CD14-positive monocyte (primary cell): ENCODE measurements at places on chromosomes 3 and 15.

DNA sequence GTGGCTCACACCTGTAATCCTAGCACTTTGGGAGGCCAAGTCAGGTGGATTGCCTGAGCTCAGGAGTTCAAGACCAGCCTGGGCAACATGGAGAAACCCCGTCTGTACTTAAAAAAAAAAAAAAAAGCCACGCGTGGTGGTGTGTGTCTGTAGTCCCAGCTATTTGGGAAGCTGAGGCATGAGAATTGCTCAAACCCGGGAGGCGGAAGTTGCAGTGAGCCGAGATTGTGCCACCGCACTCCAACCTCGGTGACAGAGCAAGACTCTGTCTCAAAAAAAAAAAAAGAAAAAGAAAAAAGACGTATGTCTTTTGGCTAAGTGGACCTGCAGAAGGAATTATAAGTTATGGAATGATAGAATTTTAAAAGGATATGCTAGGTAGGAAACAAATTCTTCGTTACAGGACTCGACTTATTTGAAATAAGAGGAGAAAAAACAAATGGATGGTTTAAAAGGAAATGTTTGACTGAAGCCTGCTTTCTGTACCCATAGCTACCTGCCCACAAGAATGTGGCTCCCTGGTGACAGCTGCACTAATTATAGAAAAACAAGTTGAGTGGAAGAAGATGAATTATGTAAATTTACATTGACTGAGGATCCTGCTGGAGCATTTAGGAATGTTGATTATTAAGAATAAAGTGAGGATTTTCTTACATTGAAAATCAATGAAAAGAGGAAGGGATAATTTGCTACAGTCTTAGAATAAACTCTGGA lies 36.0 kb upstream of the SKIL start:
- peak; percentile 71 for DNase-seq

DNA sequence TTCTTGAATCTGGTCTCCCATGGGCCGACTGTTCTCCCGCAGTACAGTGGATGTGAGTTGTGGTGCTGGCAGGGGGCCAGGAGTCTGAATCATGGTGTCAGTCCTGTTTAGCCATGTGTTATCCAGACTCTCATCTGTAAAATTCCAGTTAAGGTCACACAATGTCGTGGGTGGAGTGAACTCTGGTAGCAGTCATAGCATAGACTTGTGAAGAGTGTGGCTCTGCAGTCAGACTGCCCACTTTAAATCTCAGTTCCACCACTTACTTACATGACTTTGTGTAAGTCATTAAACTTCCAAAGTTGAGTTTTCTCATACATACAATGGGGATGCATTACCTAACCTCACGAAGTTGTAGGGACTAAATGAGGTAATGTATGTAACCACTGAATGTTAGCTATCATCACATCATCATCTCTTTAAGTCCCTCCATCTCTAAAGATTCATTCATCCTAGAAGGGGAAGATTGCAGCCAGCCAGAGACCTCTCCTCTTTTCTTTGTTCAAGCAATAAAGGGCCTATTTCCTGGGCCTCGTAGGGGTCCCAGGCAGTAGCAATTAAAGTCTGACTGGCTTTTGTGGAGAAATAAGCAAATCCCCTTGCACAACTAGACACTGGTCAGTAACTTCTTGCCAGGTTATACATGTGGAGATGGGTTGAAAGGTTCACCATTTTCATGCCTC lies 93.9 kb downstream of the PCCB start:
- DNase-seq = no peak

GRCh38 chr3:4898454-4899313 lies 80.6 kb upstream of the BHLHE40 start:
- no peak for DNase-seq

GRCh38 chr3:124812291-124813265 lies 74.6 kb downstream of the ITGB5 start:
- DNase-seq = no peak

GRCh38 chr15:85333132-85333831 lies 47.1 kb upstream of the AKAP13 start:
- no peak for DNase-seq

- DNase-seq = no peak
These were observed 37.1 kb upstream of the SLC41A3 start for GRCh38 chr3:126121074-126121473.

DNA sequence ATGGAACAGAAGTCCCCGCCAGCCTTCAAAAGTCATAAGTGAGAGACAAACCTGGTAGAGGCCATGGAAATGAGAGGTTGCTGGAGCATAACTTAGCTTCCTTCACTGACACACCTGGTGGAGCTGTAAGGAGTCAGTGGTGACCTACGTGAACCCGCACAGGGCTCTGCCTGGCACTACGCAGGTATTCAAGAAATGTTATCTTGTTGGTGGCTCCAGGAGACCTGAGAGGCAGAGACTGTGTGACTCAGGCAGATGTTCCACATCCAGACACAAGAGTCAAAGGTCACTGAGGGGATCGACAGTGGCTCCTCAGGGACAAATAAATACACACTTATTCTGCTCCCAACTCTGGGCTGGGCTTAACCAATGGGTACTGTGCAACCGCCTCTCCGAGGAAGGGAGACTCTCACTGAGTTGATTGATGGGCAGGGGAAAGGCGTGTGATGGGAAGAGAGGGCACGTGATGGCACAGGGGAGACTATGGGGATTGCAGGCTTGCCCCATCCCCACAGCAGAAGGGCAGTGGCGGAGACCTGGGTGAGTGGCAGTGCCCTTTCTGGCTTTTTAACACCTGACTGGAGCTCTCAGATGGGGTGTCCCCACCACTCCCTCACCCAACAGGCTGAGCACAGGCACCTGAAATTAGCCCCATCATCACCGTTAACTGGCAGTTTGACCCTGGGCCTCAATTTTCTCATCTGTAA lies 111.7 kb upstream of the SMAD3 start:
- no peak for DNase-seq

GRCh38 chr15:45855907-45856579 lies 221.2 kb downstream of the SQOR start:
- no peak for DNase-seq

GRCh38 chr3:130748981-130749380 lies 2.4 kb upstream of the PIK3R4 start:
- no peak for DNase-seq

DNA sequence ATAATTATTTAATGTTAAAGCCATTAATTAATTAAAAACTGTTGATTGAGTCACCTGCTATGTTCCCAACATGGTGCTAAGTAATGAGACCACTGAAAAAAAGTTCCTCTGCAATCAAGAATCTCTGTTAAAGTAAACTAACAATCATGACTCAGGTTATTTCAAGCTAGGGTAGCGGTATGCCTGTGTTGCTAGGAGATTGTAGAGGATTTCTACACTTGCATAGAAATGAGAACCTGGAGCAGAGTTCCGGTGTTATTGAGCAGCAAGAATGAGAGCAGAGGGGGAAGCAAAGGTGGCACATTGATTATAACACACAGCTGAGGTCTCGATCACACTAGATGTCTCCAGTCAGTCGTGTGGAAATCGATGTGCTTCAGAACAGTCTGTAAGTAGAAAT lies 41.4 kb downstream of the C3orf85 start:
- no peak for DNase-seq

GRCh38 chr3:84987706-84988504 lies 29.1 kb downstream of the CADM2 start:
- DNase-seq = no peak

DNA sequence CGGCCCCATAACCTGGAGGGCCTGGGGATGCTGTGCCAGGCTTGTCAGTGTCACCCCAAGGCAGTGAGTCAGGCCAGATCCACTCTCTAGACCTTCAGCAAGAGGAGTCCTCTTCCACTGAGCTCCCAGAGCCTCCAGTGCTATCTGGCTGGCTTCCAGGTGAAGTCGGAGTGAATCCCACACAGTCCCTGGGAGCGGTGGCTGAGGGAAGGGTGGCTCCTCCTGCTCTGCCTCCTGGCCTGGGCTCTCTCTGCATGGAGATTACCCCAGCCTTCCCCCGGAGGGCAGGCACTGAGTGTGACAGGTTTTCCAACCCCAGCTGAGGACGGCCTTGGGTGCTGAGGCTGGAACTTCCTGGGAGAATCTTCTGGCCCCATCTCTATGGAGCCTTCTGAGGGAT lies 82.7 kb downstream of the EPHB1 start:
- no peak for DNase-seq

- DNase-seq = no peak
These were observed 11.2 kb upstream of the ABTB1 start for GRCh38 chr3:127661600-127661999.

- no peak for DNase-seq
These were observed 700 bp upstream of the BLM start for GRCh38 chr15:90716317-90716975.

DNA sequence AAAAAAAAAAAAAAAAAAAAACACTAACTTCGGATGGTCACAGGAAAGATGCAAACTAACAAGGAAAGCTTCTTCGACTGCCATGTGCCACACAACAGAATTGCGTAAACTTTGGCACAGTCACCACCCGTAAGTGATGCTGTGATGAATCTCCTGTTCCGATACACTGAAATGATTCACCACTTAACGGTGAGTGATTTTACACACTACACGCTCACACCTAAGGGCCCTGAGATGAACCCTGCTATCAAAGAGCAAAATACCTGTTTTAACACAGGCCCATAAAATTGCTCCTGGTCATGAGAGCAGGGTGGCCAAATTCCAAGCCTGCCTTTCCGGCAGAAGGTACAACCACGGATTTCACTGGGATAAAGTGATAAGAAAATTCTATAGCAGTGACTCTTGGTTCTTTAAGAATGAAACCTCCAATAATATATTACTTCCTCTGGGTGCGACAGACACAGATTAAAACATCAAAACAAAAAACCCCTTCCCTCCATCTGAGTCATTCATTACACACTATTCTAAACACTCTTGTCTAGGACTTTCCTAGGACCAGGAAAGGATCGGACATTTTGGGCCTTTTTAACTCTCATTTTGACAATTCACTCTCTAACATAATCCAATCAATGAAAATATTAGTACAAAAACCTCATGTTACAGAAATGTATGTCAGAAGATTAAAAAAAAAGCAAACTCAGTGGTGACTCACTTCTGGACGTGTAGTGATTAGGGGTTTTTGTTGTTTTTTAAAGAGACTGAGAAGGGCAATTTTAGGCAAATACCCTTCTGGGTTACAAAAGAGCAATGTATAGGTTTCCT lies 28.3 kb downstream of the LRIG1 start:
- peak; percentile 43 for DNase-seq

DNA sequence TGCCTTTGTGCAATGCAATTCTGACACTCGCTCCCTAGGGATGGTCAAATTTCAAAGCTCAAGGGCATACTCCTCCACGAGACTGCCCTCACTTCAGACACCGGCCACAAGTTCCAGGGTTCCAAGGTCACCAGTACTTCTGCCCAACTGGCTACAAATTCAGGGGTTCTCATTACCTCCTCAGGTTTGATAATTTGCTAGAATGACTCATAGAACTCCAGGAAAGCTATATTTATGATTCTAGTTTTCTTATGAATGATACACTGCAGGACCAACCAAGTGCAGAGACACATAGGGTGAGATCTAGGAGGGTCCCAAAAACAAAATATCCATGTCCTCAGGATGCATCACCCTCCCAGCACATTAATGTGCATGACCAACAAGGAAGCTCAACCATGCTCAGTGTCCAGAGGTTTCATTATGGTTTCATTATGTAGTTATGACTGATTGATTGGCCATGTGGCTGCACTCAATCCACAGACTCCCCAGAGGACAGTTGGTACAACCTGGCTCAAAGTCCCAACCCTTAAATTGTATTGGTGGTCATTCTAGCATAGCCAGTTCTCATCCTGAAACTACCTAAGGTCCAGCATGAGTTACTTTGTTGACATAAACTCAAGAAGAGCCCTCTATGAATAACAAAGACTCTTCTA lies 170.4 kb upstream of the LRRN1 start:
- DNase-seq = no peak

DNA sequence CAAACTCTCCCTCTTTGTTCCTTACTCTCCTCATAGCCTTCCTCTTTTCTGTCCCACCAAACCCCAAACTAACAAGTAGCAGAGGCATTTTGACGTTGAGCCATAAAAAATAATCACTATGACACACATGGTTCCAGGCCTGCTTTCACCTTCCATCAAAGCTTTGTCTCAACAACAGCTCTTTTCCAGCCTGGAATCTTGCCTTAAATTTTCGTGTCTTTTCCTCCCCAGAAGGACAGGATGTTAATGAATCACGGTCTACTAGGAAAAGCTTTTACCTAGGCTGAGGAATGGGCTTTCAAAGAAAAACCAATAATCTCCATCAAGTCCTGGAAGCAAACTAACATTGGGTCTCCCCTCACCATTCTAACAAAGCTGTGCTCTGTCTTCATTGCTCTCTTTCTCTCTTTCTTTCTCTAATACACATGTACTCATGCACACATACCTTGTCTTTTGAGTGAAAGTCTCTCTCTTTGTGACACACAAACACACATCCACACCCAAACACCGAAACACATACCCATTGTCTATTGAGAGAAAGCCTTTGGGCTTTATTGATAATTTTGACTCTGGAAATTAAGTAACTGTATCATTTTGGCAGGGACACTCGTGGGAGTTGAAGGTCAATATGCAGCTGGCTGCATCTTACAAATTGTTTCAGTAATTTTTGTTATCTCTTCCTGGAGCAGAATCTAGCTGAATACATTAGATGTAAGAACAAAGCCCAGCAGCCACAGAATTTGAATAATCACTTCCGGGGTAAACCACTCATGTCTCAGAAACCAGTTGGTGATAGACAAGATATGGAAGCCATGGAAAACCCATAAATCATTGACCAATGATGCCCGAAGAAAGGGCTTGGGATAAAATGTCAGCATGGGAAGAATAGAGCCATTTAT lies 107.4 kb upstream of the SLC4A7 start:
- peak; percentile 41 for DNase-seq

- DNase-seq = peak; percentile 6
These were observed 144.4 kb downstream of the DNAJB8 start for GRCh38 chr3:128322030-128323022.

DNA sequence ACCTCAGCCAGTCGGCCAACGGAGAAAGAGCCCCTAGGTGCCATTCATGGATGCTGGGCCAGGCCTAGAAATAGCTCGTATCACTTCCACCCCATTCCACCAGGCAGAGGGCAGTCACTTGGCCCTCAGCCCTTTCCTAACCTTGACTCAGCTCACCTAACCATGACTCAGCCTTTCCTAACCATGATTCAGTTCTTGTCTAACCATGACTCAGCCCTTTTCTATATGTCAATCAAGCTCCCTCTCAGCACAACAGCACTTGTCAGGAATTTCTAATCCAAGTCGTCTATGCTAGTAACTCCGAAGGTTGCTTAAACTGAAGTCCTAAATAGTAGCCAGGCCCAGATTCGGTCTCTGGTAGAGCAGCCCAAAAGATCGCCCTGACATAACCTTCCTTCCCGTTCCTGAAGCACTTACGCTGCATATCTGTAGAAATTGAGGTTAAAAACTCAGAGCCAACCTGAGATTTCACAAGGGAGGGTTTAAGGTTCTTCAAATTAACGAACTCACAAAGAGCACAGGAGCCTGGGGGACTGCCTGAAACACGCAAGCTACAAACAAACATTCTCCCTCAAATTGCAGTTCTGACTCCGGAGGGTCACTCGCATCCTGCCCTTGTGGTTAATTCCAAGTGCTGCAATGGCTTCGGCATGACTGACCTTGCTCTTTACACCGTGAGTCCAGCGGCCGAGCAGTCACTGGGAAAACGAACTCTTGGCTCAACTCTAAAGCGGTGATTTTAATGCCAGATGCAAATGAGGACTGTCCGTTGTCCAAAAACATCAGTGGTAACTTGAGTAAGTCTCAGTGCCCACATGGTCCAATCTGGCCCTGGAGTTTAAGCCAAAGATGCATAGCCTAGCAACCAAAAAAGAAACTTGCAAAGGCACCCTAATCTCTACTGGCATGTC lies 99.9 kb downstream of the ADAMTS17 start:
- DNase-seq = no peak

- no peak for DNase-seq
These were observed 27.0 kb downstream of the MB21D2 start for GRCh38 chr3:192890347-192891335.
